ENCODE measurements at places on chromosomes 13 and 19.
A peak's percentile ranks its signal among the peaks of the same experiment; 100 is the strongest.

DNA sequence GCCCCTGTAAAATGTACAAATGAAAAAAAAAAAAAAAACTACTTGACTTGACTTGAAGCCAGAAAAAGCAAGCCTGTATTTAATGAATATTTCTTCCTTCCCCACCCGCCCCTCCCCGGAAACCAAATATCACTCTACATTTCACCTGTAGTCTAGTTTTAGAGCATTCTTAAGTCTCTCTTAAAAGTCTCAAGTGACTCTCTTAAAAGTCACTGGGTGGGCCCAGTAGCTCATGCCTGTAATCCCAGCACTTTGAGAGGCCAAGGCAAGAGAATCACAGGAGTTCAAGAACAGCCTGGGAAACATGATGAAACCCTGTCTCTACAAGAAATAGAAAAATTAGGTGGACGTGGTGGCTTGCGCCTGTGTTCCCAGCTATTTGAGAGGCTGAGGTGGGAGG is 72.0 kb downstream of the TSC22D1 start:
- DNase-seq = no peak

- DNase-seq = no peak
Measured at GRCh38 chr13:50452756-50453155, 390.7 kb downstream of the DLEU7 start.

GRCh38 chr19:14363183-14364097 is 17.8 kb upstream of the ADGRE5 start:
- peak; percentile 68 for DNase-seq

DNA sequence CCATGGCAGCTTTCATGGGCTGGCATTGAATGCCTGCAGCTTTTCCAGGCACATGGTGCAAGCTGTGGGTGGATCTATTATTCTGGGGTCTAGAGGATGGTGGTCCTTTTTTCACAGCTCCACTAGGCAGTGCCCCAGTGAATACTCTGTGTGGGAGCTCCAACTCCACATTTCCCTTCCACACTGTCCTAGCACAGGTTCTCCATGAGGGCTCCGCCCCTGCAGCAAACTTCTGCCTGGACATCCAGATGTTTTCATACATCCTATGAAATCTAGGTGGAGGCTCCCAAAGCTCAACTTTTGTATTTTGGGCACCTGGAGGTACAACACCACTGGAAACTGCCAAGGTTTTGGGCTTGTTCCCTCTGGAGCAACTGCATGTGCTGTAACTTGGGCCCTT is 450.6 kb downstream of the LMO7 start:
- DNase-seq = no peak

DNA sequence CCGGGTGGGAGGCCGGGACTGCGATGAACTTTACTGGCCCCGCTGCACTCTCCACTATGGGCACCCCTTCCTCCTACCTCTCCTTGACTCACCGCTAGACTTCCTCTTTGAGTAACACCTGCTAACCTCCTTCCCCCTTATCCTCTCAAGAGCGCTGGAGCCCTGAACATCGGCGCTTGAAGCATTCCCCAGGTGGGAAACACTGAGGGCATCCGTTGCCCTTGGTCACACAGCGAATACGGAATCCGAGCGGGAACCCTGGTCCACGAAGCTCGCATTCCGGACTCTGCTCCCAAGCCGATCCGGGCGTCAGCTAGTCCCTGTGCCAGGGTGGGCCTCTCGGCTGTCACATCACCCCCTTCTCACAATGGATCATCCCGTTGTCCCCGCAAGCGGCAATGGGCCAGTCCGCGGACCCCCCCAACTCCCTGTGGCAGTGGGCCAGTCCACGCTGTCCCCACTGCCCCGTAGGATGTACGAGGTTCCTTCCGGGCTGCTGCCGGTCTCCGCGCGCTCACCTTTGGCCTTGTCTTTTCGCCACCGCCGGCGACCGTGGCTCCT is 4.2 kb downstream of the LIPE start:
- peak; percentile 42 for DNase-seq

Measured in activated T-cell treated with anti-CD3 and anti-CD28 coated beads for 48 hours (primary cell).